C1 segment of cervical spinal cord (tissue), 14 donors: ENCODE measurements at places on chromosomes 7 and 10.
A peak's percentile ranks its signal among the peaks of the same experiment; 100 is the strongest.

DNA sequence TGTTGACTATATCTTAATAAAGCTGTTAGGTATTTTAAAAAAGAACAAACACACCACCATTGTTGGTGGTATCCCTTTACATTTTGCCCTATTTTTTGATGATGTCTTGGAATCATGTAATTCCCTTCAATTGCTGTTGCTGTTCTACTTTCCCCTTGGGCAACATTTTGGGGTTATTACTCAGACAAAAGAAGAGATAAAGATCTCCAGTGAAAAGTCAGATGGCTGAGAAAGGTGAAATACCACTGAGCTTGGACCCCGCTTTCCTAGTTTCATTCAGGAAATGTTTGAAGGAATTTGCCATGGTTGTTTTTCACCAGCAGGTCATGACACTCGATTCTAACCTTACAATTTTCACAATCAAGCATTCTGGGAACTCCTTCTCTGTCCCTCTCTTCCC, 84.6 kb downstream of the MACC1 start:
- DNase-seq: no peak

DNA sequence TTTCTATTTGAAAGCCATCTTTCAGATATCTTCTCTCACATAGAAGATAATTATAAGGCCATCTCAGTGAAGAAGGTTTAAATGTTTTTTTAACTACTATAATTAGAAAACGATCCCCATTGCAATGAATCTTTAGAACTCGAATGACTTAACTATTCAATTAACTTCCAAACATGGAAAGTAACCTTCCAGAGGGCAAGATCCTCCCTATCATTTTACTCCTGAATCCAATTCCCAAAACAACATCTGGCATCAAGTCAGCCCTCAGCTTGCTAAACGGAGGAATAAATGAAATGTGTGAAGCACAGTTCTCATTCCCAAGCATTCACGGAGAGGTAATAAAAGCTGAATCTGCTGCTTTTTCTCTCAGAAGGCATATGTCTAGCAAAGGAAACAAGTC, 293.4 kb downstream of the PLXDC2 start:
- no peak for DNase-seq

DNA sequence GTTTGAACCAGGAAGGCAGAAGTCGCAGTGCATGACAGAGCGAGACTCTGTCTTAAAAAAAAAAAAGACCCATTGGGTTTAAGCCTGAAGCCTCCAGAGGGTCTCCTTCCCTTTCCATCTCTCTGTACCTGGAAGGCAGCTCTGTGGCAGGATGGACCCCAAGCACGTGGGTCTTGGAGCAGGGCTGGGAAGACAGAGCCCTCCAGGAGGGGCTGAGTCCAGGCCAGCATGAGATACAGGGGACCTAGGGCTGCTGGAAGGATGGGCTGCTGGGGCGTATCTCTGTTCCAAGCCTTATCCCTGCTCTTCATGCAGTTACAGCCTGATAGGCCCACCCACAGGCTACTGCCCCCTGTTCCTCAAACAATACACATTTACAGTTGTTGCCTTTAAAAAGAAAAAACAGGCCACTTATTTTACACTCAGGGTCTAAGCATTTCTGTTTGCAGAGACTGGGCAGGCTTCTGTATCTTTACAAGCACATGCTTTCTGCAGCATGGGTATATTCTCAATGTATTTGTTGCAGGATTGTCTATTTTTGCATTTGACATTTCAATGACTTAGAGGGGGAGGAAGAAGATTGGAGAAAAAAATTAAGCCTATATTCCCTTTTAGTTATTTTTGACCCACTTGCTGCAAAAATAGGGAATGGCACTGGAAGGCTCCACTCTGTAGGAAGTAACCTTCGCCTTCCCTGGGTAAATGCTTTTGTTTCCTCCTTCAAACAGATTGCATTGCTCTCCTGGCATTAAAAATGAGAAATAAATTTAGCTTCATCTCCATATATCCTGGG, 60.1 kb downstream of the FAM171A1 start:
- DNase-seq: no peak

DNA sequence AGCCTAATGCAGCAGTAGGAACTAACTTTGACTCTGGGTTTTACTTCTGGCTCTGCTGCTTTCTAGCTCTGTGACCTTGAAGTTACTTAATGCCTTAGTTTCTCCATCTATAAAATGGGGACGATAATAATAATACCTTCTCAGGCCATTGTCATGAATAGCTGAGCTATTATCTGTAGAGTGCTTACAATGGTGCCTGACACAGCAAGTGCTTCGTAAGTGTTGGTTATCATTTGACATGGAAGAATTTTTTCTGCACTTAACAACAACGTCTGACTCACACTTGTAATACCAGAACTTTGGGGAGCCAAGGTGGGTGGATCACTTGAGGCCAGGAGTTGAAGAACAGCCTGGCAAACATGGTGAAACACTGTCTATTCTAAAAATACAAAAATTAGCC, 140.5 kb downstream of the ARL4A start:
- no peak for DNase-seq

DNA sequence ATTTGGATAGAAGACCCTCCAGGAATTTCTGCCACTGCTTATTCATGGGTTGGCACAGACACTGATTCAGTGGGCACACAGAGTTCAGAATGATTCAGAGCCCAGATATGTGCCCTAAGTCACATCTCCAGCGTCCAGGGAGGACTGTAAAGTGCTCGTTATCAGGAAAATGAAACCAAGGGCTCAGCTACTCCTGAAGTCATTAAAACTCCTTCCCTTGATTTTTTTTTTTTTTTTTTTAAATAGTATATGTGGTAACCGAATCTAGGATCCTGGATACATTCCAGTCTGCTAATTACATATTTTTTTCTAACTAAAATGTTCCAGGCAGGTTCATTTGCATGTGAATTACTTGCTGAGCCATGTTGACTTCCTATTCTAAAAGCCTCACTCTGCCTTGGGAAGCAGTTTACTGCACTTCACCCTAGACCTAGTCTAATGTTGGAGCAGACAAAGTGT, 34.7 kb downstream of the MET start:
- no peak for DNase-seq

GRCh38 chr7:14598978-14599377, 303.6 kb downstream of the DGKB start:
- no peak for DNase-seq

DNA sequence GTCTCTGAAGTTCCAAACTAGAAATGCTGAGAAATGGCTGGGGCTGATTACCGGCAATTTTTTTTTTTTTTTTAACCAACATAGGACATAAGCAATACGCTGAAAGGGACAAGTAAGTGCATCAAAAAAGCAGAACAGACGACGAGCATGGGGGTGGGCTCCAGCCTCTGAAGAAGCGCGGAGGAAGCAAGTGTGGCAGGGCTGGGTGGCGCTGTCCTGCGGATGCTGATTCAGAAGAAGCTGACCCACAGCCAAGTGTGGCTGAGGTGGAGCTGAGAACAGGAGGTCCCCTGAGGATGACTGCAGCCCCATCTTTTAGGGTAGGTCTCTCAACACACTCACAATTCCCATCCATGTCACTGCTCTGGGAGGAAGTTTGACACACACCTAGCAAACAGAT, 65.6 kb downstream of the CTBP2 start:
- DNase-seq: no peak

- DNase-seq: no peak
Observed at GRCh38 chr10:31399631-31400030, 80.6 kb downstream of the ZEB1 start.

- DNase-seq: no peak
Observed at GRCh38 chr7:158588878-158589442, 1.3 kb upstream of the PTPRN2 start.

DNA sequence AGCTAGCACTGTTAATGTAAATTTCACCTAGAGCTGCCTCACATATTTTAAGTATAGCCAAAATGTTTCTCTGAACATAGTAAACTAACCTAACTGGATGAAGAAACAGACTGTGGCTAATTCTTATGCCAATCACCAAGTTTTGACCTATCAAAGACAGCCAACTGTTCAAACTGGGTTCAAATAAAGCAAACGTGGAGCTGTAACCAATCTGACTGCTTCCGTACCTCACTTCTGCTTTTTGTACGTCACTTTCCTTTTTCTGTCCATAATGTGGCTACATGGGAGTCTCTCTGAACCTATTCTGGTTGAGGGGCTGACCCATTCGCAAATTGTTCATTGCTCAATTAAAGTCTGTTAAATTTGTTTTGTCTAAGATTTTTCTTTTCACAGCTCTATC, 66.3 kb upstream of the ETV1 start:
- no peak for DNase-seq

- DNase-seq: peak; percentile 50
Observed at GRCh38 chr10:119205894-119206602, 1.3 kb upstream of the GRK5 start.

DNA sequence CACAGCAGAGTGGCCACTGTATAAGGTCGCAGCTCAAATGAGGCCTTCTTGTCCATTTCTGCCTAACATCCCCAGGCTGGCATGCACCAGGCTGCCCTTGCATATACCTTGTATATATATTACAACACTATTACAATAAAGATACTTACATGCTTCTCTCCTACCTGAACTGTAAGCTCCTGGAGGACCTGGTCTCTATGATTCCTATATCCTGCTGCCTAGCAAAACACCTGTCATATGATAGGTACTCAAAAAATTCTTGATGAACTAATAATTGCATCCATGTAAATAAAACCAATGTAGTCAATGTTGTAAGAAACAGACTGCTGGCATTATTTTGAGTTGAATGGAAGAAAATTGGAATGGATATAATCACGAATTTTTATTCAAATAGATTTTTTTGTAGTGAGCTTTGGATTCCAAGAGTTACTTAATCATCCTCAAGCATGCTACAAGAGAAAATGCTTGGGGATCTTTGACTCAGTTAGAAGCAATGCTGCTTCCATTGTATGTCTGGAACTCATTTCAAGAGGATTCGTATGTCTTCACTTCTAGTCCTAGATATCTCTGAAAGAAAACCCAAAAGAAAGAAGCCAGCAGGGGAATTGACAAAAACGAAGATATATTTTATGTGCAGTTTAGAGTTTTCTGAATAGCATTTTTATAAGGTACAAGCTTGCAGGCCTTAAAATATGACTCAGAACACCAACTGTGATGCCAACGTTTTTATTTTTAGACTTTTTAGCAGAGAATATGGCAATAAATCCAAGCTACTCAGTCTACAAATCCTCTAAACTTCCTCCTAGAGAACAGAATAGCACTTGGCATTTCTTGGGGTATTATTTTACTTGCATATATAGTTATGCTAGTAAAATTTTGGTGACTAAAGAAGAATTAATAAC, 53.1 kb downstream of the OSBPL3 start:
- DNase-seq: no peak

- DNase-seq: no peak
Observed at GRCh38 chr7:110296321-110296720, 794.6 kb upstream of the LRRN3 start.

GRCh38 chr7:37438906-37439652, 9.6 kb downstream of the ELMO1 start:
- no peak for DNase-seq

- DNase-seq: no peak
Observed at GRCh38 chr10:56646329-56647111, 285.5 kb upstream of the ZWINT start.

- DNase-seq: no peak
Observed at GRCh38 chr7:108120933-108121332, 9.2 kb downstream of the LAMB4 start.

DNA sequence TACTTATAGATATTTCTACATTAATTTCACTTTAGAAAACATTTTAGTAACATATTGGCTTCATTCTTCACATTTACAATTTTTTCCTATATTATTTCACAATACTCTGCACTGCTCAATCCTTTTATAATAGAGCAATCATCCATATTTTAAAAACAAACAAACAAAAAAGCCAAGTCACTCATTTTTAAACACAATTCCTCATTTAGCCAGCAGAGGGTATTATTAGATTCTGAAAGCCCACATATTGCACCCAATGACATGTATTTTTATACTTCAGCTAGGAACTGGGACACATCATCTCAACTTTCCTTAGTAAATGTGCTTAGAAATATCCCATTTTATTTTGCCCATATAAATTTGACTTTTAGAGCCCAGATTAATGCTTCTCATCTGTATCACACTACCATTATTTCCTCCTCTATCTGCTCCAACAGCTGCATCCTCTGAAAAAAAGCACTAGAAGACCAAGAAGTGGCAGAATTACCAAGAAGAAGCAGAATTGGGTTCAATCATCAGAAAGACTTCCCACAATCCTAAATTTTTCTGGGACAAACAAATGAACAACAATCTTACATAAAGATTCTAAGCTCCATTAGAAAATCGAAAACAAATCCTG, 29.5 kb downstream of the CTNNA3 start:
- DNase-seq: no peak

DNA sequence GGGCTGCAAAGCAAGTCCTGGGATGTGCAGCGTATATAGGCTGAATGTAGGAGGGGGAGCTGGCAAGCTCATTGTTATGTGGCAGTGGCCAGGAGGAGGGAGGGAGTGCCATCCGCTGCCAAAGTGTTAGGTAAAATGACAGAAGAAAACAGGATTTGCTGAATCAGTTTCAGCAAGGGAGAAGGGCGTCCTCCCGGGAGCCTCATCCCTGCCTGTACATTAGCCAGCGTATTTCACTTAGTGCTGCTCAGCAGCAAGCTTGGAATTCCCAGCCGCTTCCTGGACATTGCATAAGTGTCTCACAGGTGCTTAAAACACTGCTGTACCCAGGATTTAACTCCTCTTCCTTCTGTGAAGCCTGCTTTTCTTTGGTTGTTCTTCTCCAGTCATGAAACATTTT, 2.5 kb downstream of the NIPSNAP2 start:
- no peak for DNase-seq

DNA sequence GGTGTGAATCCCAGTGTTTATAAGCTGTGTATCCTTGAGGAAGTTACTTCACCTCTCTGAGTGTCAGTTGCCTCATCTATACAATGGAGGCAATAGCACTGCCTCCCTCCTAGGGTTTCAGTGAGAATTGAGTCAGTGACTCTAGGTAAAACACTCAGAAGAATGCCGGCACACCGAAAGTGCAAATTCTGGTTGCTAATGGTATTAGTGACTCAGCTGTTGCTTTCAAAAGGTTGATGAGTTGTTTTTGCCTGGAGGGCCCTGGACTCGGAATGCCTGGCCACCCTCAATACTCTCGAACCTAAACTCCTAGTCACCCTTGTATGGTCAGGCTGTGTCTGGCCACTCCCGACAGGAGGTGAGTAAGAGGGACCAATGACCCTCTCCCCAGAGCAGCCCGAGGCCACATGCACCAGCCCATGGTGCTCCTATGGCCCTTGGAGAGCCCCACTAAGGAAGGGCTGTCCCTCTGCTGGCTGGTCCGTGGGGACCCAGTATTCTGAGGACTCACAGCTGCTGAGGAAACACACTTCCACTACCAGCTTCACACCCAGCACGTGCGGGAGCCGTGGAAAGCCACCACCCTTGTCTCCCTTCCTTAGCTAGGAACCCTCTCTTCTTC, 60.2 kb downstream of the CALML3 start:
- no peak for DNase-seq

DNA sequence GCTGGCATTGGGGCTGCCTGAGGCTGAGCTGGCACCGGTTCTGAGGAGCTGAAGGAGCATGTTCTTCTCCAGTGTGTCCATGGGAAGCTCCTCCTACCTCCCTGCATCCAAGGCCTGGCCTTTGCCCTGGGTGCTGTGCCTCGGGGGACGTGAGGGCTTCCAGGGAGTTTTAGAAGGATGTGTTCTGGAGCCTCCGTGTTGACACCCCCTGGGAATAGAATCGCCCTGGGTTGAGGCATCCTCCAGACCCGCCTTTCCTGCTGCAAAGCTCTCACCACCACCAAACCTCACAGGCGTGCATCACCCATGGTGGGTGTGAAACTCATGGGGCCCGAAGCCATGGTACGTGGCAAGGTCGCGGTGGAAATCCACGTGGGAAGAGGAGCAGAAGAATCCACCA, 95.4 kb downstream of the DYNC2I1 start:
- DNase-seq: no peak
